ENCODE measurements at places on chromosomes 2 and 18.

GRCh38 chr2:182281276-182281675, 145.6 kb downstream of the PDE1A start:
- DNase-seq = no peak

DNA sequence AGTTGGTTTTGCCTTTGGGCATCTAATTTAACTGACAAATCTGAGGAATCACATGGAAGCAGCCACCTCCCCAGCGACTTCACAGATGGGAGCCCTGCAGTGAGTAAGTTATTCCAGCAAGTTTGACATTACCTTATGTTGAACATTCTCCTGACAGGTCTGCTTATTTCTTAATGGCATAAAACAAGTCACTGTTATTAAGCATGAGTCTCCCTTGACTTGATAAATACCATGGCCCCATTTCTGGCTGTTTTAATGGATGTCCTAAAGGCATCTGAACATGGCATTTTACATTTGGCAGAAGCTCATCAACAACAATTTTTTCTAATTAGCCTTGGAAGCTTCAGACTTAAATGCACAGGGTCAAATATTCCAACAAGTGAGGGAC, 92.6 kb upstream of the CREB1 start:
- no peak for DNase-seq

DNA sequence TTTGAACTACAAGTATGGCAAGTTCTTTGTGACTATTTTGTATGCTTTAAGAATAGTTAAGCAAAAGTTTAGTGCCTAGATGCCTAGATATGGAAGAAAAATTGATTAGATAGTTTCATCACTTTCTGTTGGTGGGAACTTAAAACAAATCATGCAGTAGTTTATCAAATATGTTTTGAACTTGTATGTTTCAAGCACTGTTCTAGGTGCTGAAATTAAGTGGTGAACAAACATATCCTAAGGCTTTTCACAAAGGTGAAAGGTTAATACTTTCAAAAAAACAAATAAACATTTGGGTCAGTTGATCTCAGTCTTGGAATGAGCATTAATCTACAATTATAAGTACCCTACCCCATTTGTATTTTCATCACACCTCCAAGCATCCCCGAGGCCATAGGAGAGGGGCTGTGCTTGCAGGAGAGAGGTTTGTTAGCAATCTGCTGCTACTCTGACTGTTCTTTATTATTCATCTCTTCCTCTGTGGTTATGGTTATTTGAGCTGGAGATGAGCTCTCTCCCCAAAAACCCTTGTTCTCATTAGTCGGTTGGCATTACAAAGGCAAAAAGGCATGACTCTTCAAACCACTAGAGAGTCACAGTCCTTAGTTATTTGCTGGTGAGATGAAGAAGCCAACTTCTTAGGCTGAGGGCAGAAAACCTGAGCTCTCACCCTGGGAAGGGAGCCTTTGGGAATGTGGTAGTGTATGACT, 103.9 kb upstream of the FHL2 start:
- DNase-seq = no peak

DNA sequence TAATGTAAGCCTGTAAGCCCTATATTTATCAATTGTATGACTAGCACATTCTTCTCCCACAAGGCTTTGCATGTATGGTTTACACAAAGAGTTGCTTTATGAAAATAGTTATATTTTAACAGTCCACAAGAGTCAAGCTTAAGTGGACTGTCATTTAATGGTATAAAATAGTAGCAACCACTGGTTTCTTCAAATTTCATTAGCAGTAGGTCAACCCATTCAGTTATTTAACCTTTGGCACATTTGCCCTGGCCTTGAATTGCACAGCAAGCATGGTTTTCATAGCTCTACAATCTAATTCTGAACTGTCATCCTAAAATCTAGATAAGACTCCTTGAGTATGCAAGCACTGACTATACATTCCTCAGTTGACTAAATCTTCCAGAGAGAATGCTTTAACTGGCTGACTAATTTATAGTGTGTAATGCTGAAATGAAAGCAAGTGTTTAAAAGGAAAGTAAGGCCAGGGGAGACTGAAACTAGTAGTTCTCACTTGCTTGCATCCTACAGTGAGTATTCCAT, 1.8 kb downstream of the DPP4 start:
- DNase-seq = no peak

DNA sequence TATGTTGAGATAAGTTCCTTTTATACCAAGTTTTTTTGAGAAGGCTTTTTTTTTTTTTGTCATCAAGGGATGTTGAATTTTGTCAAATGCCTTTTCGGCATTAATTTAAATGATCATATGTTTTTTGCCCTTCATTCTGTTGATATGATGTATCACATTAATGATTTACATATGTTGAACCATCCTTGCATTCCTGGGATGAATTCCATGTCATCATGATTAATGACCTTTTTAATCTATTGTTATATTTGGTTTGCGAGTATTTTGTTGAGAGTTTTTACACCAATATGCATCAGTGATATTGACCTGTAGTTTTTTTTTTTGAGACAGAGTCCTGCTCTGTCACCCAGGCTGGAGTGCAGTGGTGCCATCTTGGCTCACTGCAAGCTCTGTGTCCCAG, 585.7 kb upstream of the FANCL start:
- DNase-seq = no peak

GRCh38 chr18:49399003-49399402, 61.4 kb downstream of the DYM start:
- DNase-seq = no peak

GRCh38 chr2:6310256-6311215, 555.2 kb downstream of the CMPK2 start:
- DNase-seq = no peak

DNA sequence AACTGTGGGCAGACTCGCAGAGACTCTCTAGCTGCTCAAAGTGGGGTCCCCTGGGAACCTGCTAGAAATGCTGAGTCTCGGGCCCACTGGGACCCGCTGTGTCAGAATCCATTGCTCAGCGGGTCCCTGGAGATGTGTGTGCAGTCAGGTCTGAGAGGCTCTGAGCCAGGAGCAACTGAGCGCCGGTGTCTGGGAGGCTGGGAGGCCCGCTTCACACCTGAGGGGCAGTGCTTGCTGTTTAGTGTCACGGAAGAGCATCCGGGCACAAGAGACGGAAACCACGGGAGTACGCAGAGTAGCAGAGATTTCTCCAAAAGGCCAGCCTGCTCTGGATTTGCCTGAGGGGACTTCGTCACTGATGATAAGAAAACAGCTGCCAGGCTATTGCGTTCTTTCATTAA, 70.1 kb downstream of the EDAR start:
- no peak for DNase-seq

DNA sequence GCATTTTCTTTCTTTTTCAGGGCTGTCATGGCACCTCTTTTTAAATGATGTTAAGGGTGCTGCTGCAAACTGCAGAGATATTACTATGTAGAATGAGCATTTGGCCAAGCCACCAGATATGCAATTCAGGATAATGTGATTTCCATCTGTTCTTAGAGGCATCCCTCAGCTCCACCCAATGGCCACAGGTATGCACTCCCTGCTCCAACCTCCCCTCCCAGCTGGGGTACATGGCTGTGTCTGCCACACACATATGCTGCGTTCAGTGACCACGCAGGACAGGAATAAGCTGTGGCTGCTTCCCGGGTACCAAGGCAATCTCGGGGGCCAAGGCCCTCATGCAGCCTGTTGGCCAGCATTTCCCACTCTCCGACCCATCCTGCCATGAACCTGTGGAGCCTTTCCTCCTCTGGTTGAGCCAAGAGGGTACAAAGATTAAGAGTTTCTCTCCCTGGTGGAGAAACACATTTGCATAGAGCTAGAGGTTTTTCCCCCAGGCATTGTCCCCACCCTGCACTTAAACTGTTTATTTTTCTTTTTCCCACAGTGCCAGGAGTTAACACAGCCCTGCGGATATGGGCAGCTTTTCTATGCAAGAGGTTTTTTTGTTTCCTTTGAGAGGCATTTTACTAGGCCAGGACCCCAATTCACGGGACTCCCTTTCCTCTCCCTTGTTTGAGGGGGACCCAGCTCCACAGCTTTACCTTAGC, 147.0 kb downstream of the GCA start:
- no peak for DNase-seq

- DNase-seq = no peak
Observed at GRCh38 chr18:4544142-4544541, 89.0 kb upstream of the DLGAP1 start.

DNA sequence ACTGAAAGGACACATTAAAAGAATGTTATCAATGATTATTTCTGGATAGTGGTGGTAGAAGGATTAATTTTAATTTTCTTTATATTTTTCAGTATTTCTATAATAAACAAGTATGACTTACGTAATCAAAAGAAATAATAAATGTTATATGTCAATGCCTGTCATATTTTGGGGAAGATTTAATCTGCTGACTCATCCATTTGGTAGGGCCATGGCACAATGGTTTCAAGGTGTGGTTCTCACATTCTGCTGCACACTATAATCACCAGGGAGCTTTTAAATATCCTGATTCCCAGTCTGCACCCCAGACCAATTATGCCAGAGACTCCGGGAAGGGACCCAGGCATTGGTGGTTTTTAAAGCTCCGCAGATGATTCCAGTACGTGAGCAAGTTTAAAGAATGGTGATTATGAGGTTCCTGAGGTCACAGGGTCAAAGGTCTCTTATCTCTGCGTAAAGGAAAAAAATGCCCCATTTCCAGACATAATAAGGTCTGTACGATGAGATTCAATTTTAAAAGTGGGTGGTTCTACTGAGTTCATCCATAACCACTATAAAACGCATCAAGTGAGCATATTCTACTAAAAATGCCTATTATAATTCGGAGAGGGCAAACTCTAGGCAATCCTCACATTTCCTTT, 27.2 kb downstream of the WIPF1 start:
- DNase-seq = no peak

- DNase-seq = no peak
Observed at GRCh38 chr2:219405958-219406860, 12.0 kb upstream of the DES start.

DNA sequence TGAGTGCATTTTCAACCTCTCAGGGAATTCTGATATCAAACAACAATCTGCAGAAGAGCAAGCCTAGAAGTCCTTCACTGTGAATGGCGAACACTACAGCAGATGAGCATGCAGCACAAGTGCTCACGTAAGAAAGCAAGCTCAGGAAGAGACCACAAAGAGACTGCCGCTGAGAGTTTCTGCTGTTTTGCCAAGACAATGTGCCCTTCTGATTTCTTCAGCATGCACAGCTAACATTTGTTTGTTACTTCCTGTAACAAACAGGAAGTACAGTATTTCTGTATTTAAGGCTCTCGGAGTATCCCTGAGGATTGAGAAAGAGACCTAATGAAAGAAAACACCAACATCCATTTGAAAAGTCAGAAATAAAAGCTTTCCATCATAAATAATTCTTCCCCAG, 45.9 kb downstream of the MBOAT2 start:
- DNase-seq = no peak

GRCh38 chr2:6723865-6724604, 141.7 kb downstream of the CMPK2 start:
- no peak for DNase-seq

- no peak for DNase-seq
Observed at GRCh38 chr2:66686755-66687154, 251.8 kb downstream of the MEIS1 start.

DNA sequence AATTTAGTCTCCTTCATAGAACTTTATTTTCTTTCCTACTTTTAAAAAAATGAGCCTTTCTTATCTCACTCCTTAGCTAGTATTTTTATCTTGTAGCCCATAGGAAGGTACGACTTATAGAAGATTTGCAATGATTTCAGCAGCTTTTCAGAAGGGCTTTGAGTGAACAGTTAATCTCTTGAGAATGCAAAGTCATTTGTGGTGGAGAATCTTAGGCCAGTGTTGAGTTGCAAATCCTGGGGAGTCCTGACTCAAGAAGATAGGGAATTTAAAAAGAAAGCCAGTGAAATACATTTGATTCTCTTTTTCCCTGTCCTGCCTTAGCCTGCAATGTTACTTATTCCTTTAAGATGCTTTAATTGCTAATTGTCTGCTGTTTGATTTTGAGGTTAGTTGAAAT, 33.6 kb downstream of the LYPD6 start:
- no peak for DNase-seq

DNA sequence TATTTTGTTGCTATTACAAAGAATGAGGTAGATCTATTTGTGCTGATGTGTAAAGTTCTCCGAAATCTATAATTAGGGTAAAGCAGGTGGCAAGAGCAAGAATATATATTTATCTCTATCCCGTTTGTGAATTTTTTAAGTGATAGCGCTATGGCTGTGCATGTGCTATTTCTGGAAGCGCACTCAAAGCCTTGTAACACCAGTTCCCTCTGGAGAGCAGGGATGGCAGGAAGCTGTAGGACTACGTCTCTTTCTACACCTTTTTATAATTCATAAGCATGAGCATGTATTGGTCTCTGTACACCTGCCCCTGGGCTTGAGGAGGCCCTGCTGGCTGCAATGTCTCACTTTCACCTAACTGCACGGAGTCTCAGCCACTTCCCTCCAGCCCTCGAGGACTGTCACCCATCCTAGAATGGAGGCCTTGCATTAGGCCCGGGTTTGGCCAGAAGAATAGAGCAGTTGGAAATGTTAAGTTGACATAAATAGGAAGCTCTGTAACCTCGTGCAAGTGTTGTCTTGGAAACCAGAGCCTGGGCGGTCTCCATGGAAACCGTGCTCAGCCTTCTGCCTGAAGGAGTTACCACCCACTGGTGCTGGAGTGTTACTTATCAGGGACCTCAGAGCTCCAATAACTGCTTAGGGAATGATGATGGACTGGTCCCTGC, 20.9 kb downstream of the ITM2C start:
- no peak for DNase-seq

DNA sequence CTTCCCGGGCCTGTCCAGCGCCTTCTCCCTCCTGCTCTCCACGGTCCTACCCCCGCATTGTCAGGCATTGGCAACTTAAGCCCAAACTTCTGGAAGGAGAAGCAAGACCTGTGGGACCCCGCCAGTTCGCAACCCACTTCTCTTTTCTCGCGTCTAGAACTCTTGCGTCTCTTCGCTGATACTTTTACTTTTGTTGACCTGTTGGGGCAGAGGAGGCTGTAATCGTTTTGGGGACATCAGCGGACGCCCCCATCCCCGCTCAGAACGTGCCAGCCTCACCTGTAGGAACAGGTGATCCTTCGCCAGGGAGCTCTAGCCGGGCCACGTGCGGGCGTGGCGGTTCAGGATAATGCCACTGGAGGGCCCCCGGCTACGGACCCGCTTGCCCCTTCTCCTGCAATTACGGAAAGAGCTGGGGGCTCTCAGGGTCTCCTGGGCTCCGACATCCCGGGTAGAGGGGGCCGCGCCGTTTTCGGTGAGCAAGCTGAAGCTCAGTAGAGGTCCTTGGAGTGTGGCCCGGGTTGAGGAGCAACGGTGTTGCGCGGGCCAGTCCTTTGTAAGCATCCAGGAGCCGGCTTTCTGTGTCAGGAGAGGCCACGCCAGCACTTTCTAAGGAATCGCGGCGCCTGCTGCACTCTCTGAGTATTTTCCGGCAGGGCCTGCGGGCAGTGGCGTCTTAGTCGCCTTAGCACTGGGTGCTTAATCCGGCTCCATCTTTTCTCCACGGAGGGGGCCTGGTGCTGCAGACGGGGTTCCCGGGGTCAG, 1.6 kb downstream of the MTCL1 start:
- DNase-seq = no peak

DNA sequence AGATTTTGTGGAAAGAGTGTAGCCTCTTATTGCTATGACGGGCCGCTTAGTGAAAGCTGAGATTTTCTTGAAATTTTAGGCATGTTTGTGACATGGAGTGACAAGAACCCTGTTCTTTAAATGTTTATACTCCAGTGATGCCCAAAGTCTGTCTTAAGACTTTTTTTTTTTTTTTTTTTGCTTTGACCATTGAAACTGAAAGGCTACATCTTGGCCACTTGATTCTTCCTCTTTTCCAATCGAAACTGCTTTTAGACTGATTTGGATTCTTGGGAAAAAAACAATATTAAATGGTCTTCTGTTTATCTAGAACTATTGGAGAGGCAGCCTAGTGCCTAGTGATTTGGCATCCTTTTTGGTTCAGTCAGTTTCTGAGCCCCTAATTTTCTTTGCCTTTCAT, 2.4 kb upstream of the SLC8A1 start:
- DNase-seq = no peak
